Activated T-helper 1 cell treated with Interleukin-2 at 50 U/mL for 16 hours (primary cell): ENCODE measurements at places on chromosomes 7 and 10.

- DNase-seq = no peak
Observed at GRCh38 chr7:25028370-25029021, 48.5 kb upstream of the OSBPL3 start.

DNA sequence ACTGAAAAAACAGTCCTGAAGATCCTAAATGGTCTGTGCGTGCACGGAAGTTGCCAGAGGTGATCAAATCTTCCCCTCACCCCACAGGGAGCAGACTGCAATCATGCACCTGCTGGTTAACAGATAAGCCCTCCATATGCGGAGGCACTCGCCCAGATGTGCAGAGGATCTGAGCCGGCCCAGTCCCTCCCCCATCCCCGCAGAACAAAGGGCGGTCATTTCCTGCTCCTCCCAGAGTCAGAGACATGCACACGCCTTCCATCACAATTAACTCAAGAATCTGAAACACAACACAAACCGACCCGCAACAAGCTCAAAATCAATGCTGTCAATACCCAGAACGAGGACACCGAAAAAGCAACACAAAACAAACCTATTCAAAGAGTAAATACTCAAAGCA lies 24.2 kb downstream of the CRTAC1 start:
- no peak for DNase-seq

DNA sequence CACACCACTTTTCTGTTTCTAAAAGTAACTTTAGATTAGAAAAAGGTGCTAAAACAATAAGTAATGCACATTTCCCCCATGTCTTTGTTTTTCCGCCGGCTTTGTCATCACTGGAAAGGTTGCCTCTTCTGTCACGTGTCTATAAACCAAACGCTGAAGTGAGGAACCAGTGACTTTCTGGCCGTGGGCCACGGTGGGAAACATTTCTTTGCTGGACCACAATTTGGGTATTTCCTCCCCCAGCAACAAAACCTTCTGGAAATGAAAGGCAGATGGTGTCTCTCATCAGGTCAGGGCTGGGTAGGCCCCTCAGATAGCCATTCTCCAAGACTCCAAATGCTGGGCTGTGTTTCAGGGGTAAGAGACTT lies 174.5 kb downstream of the SH3PXD2A start:
- DNase-seq = no peak

DNA sequence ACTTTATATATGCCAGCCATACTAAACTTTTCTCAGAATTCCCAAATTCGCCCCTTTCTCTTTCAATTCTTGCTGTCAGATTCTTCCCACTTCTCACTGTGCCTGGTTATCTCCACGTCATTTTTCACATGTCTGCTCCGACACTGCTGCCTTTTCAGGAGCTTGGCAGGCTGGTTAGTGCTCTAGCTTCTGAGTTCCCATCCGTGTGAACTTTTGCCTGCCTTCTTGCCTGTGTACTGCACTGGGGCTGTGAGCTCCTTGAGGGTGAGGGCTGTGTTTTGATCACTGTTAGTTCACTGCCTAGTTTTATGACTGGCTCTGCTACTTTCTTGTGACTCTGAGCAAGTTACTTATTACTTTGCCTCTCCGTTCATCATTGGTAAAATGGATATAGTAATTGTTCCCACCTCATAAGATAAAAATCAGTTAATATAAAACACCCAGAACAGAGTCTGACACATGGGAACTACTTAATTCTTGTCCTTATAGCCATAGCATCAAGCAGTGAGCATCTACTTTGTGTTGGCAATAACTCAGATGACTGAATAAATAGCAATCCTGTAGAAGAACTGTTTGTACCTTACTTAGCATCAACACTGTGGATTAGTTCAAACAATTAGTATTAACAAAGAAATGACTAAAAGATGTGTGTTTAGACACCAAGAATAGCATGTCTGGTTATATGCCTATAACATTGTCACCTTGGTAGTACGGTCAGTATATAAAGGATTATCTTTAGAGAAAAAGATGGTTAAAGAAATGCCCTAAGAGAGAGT lies 5.5 kb downstream of the GSTO1 start:
- no peak for DNase-seq

- no peak for DNase-seq
Observed at GRCh38 chr7:102432442-102433218, 745 bp upstream of the ORAI2 start.

DNA sequence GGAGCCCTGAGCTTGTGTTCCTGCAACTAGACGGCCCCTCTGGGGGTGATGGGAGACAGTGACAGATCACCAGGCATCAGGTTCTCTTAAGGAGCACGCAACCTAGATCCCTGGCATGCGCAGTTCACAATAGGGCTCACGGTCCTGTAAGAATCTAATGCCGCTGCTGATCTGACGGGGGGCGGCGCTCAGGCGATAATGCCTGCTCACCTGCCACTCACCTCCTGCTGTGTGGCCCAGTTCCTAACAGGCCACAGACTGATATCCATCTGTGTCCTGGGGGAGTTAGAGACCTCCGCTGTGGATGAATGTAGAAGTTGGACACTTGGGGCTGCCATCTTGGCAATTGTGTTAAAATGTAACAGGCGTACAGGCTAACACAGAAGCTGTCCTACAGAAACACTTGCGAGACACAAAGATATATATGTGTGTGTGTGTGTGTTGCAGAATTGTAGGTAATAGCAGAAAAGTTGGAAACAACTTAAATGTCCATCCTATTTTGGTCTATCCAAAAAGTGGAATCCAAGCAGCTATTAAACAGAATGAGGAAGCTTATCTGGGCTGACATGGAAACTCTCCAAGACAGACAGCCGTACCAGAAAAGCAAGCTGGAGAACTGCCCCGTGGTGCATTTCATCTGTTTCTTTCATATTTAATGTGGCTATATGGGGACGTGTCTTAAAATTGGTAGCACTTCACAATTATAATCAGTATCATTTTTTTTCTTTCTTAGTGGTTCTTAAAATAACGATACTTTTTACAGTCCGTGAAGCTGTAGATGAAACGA lies 82.8 kb downstream of the MKI67 start:
- DNase-seq = no peak

- no peak for DNase-seq
Observed at GRCh38 chr10:30447125-30447799, 13.3 kb downstream of the MAP3K8 start.

DNA sequence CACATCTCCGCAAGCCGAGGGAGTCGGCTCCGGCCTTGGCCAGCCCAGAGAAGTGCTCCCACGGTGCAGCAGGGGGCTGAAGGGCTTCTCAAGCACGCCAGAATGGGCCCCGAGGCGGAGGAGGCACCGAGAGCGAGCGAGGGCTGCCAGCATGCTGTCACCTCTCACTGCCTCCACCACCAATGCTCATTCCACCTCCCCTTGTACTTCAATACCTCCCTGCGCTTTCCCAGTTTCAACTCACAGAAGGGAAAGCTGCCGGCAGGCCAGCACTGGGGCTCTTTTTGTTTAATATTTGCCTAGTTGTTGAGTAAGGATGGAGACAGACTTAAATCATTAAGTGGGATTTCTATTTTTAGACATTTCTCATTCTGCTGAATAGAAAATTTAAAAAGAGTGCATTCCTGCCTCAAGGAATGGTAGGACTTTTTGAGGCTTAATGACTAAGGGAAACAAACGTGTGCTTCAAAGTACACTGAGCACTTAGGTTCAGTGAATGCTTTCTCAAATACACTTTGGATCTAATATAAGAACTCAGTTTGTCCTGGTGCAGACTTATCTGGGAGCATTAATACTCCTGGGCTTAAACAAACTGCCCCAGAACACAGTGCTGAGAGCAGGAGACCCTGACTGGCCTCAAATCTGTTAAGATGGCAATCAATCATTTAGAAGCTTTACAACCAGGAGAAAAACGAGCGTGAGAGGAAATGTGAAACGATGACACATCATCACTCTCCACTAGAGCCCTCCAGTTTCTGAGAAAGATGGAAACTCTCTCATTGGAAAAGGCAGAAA lies 131.2 kb downstream of the RALA start:
- no peak for DNase-seq

DNA sequence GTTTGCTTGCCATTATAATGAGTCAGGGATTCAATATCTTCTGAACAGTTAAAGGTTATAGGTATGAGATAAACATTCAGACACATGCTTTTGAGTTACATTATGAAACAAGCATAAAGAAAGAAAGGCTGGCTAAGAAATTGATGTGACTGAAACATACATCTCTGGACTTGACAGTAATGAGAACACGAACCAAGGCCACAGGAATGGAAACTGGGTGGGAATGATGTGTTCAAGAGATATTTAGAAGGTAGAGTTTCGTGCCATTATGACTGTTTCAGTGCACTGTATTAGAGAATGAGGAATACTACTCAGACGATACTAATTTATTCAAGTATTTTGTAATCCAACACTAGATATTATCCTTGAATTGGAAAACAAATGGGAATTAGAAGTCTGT lies 332.1 kb upstream of the MAGI2 start:
- no peak for DNase-seq

- no peak for DNase-seq
Observed at GRCh38 chr7:7695111-7695817, 23.1 kb downstream of the RPA3 start.

GRCh38 chr7:158842486-158842885 lies 13.2 kb upstream of the ESYT2 start:
- no peak for DNase-seq

GRCh38 chr7:102072636-102073209 lies 213.9 kb upstream of the SH2B2 start:
- no peak for DNase-seq

- DNase-seq = no peak
Observed at GRCh38 chr10:49615213-49615612, 1.4 kb downstream of the CHAT start.

- DNase-seq = no peak
Observed at GRCh38 chr7:80916770-80917741, 1.8 kb downstream of the SEMA3C start.

GRCh38 chr7:37342688-37343471 lies 105.8 kb downstream of the ELMO1 start:
- peak; percentile 61 for DNase-seq

DNA sequence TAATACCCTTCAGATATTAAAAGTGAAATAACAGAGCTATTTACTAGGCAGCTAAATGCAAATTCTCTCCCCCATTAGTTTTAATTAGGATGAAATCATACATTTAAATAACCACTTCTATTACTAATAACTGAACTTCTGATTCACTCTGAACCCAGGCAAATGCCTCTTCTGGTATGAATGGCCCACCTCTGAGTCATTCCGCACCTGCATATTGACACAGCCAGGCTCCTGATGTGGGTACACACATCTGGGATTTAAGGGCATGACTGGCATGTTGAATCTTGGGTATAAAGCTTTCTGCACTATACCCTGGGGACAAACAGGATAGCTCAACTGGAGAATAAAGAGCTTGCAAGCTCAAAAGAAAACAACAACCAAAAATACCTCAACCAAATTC lies 140.9 kb downstream of the AUTS2 start:
- no peak for DNase-seq

GRCh38 chr7:21346297-21346696 lies 81.6 kb upstream of the SP4 start:
- no peak for DNase-seq

GRCh38 chr10:132892004-132892403 lies 50.4 kb downstream of the CFAP46 start:
- DNase-seq = no peak

DNA sequence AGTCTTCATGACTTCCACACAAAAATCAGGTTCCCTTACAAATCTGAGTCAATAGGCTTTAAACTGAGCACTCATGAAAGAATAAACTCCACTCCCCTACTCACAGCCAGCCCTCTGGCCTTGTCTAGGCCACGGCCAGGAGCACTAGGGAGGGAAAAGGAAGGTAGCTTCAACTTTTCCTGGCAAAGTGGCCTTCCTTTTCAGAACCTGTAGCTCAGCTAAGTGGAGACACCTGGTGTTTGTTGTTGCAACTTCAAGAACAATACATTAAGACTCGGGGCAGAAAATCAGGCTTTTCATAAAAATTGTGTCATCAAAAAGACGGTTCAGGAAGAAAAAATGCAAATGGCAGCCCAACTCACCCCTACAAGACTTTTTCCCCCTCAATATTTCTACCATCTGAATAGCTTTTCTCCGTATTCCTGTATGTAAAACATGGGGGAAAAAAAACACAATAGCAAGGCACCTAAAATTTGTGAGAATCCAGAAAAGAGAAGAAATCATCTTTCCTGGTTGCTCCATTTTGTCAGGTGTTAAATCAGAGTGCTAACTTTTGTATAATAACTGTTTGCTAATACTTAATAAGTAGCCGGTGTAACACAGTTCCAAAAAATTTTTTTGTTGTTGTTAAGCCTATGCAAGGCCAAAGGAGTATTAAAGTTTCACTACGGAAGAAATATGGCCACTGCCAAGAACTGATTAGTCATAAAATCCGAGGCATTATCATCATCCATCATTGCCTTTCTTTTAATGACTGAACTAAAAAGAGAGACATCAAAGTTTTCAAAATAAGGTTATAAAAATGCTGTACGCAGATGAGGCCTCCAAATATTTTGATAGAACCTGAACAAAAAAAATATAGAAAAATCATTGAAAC lies 66.2 kb upstream of the ARID5B start:
- DNase-seq = no peak

GRCh38 chr7:123522066-123522465 lies 12.3 kb downstream of the IQUB start:
- DNase-seq = no peak

DNA sequence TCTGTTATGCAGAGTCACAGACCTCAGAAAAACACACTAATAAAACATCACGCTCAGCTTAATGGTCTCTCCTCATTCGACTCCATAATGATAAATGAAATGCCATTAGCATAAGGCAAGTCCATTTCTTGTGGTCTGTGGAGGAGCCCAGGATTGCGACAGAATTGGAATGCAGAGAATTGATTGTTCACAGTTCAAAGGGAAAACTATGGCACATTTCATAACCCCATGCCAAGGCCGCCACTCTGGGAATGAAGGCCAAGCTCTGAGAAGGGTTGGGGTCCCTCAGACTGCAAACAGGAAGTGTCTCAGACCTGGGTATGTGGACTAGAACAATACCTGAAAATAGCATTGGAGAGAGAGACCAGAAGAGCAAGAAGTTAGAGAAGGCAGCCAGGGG lies 398.9 kb downstream of the ADRA2A start:
- DNase-seq = no peak

DNA sequence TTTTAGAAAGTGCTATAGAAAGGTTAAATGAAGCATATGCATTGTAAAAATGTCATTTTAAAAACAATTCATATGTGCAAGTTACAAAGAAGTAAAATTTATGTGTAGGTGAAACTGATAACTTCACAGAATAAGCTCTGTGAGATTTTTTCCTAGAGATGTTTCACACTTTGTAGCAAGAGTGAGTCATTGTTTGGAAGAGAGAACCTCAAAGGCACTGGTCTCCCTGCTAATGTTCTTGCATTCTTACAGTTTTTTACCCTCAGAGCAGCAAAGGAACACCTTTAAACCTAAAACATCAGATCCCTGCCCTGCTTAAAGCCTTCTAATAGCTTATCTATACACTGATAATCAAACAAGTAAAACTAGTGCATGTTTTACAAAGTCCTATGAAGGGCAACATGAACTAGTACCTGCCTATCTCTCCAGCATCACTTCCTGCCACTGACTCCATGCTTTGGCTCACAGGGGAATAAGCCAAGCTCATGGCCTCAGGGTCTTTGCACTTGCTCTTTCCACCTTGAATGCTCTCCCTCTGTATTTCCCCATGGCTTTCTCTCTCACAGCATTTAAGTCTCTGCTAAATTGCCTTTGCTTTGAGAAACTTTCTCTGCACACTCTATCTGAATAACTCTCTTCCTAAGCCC lies 997.0 kb downstream of the GATA3 start:
- no peak for DNase-seq

- no peak for DNase-seq
Observed at GRCh38 chr10:79123547-79123963, 54.8 kb downstream of the ZMIZ1 start.
